ENCODE measurements at places on chromosomes 2 and 18. TPM values are rescaled to one million over a fixed set of nuclear protein-coding genes. Genes with fewer than 3 reads are reported as not detected.

The ABCB11 gene
- 0.06 TPM for total RNA-seq

The ZNG1B gene
- total RNA-seq = 36.4 TPM

The CD8B gene
- total RNA-seq = not detected

The KHK gene
- 1.5 TPM for total RNA-seq

The UCN gene
- 0.51 TPM for total RNA-seq

The DCDC2C gene
- not detected for total RNA-seq

The HTR2B gene
- 1.3 TPM for total RNA-seq

The G6PC2 gene
- total RNA-seq = not detected

The SGO2 gene
- total RNA-seq = 1.2 TPM

The SERPINB10 gene
- not detected for total RNA-seq

The CCDC148 gene
- 0.36 TPM for total RNA-seq
